Central memory CD8-positive, alpha-beta T cell (primary cell): ENCODE measurements at places on chromosomes 1 and 21.

GRCh38 chr1:244460197-244460596 is 876 bp upstream of the CATSPERE start:
- DNase-seq = no peak

DNA sequence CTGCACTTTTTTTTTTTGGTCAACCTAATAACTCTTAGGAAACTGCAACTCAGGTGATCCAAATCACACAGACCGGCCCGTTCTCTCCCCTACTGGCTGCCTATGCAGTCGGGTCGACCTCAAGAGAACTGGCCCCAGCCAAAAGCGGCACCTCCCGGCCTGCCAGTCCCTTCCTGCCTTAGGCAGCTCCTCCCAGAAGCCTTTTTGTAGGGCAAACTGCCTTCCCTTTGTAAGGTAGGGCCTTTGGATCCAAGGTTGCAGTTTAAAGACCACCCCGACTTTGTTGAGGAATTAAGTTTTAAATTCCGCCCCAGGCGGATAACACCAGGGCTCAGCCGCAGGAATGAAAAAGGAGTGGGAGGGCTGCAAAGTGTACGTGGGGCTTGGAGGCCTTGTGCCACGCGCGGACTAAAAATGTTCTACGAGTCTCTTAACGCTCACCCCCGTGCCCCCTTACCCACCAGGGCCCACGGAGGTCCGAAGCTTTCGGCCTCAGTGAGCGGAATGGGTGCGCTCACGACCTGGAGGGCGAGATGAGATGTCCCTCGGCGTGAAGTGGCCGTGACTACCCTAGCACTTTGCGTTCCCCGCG is 642 bp upstream of the ST3GAL3 start:
- DNase-seq = no peak

GRCh38 chr1:50369830-50370229 is 53.4 kb downstream of the DMRTA2 start:
- no peak for DNase-seq

GRCh38 chr1:161244888-161245287 is 6.9 kb upstream of the NR1I3 start:
- DNase-seq = no peak

DNA sequence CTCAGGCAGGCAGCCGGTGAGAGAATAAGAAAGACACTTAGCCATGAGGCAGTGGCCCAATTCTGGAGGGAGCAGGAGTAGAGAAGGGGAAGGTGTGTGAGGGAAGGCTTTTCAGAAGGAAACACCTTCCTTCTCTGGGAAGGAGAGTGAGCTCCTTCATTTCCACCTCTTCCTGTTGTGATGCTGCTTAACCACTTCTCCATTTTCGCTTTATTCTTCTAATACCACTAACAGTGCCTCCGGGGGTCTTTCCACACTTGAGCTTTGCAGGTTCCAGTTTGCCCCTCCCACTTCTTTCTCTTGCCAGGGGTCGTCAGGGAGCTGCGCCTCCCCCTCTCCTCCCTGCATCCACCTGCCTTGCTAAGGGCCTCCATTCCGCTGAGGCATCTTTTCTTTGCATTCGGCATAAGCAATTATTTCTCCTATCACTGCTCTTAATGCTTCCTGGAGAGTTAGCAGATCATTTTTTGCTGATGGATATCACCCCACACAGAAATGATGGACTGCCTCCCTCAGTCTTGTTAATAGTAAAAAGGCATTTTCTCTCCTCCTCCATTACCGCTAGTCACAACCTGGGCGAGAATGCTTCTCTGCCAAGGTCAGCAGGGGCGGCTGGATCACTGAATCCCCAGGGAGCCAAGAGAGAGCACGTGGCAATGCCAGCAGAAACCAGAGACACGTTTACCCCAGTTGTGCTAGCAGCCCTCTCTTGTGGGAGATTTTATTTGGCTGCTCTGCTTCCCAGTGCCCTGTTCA is 74.8 kb downstream of the ELAVL4 start:
- no peak for DNase-seq

DNA sequence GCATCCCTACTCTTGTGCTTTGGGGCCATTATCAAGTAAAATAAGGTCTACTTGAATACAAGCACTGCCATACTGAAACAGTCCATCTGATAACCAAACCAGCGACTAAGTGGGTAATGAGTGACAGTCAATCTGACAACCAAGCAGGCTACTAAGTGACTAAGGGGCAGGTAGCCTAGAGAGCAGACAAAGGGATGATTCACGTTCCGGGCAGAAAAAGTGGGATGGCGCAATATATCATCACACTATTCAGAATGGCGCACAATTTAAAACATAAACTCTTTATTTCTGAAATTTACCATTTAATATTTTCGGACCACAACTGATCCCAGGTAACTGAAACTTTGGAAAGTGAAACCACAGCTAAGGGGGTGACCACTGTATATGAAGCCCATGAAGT is 17.7 kb downstream of the NGF start:
- no peak for DNase-seq
